Smooth muscle cell of bladder (primary cell): ENCODE measurements at places on chromosomes 2 and 18. TPM values are rescaled to one million over a fixed set of nuclear protein-coding genes. Genes with fewer than 3 reads are reported as not detected.

ARHGAP28 gene
- total RNA-seq, result 1.5 and 10.5 TPM in 2 replicates

SEMA4C gene
- total RNA-seq, result 18.3 and 22.1 TPM in 2 replicates

ALPG gene
- not detected in 2 replicates for total RNA-seq

ANKRD30BL gene
- total RNA-seq, result not detected in 2 replicates
